ENCODE measurements at places on chromosomes 1 and 21. TPM values are rescaled to one million over a fixed set of nuclear protein-coding genes. Genes with fewer than 3 reads are reported as not detected.

CATSPERE gene
- 1.4 TPM for total RNA-seq

GLRX2 gene
- 7.7 TPM for total RNA-seq

IL22RA1 gene
- 0.11 TPM for total RNA-seq

CAPN8 gene
- not detected for total RNA-seq

PAPPA2 gene
- 2.0 TPM for total RNA-seq

CDC20 gene
- total RNA-seq, result 134 TPM

CHIT1 gene
- total RNA-seq, result not detected

CYP4B1 gene
- total RNA-seq, result not detected

PBX1 gene
- 182 TPM for total RNA-seq

TMEM61 gene
- not detected for total RNA-seq

AJAP1 gene
- not detected for total RNA-seq

SPRR2A gene
- not detected for total RNA-seq

LCE1C gene
- not detected for total RNA-seq

FCRL1 gene
- not detected for total RNA-seq

AIM2 gene
- 0.53 TPM for total RNA-seq

SIK1 gene
- 0.48 TPM for total RNA-seq

PLOD1 gene
- total RNA-seq, result 185 TPM

SPRR2B gene
- total RNA-seq, result not detected

FAM177B gene
- not detected for total RNA-seq

CNR2 gene
- total RNA-seq, result not detected

Measured in cardiac muscle cell (in vitro differentiated cells and primary cell).